ENCODE measurements at places on chromosomes 4 and X.

- no peak for DNase-seq
Measured at GRCh38 chr4:833731-834367, 7.9 kb upstream of the CPLX1 start.

- DNase-seq, result no peak
Measured at GRCh38 chr4:149095811-149096210, 653.6 kb upstream of the NR3C2 start.

DNA sequence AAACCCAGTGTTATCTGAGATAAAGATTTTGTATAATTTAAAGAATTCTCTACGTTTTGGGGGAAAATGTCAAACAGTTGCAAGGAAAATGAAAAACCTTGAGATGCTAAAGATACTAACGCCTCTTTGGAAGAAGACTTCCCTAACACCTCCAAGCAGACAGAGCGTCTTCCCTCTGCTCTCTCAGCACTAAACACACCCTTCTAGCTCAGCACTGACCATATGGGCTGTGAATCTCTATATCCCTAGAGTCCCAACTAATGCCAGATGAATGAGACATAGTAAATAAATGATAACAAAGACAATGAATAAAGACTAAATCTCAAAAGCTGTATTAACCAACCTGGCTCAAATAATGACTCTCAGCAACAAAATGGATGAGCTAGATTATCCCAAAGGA lies 13.3 kb downstream of the FUNDC1 start:
- no peak for DNase-seq

DNA sequence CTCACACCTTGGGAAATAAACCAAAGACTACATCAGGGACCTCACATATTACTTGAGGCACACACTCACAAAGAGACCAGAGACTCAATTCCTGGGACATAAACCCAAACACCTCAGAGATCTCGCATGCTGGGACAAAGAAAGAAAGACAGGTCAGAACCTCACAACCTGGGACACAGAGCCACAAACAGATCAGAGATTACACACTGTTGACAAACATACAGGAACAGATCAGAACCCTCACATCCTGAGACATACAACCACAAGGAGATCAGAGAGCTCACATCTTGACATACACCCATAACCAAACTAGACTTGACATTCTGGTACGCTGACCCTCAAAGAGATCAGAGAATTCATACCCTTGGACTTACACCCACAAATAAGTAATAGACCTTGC lies 17.3 kb downstream of the SUV39H1 start:
- DNase-seq, result no peak

- DNase-seq, result no peak
Measured at GRCh38 chrX:7950865-7951264, 23.7 kb upstream of the PNPLA4 start.

DNA sequence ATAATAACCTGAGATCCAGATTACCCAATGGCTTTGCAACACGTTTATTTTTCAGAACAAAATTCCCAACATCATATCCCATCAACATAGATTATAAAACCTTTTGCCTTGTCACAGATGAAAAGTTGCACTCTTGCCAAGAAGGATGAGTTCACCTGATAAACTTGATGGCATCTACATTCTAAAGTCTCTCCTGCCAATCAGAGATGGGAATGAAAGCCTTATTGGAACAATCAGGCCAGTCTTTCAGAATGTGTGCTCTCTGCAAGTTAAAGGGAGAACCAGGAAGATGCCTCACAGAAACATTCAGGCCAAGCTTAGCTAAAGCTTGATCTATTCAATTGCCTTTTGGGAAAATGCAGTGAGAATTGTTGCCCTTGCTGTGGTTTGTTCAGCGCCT lies 1.3 kb downstream of the LPAR4 start:
- DNase-seq, result no peak

GRCh38 chrX:148382983-148383382 lies 117.4 kb upstream of the AFF2 start:
- DNase-seq, result no peak

- no peak for DNase-seq
Measured at GRCh38 chrX:108072746-108073145, 18.6 kb downstream of the PSMD10 start.

- no peak for DNase-seq
Measured at GRCh38 chr4:122536001-122536400, 79.5 kb upstream of the IL2 start.

- no peak for DNase-seq
Measured at GRCh38 chr4:98630737-98631454, 27.5 kb downstream of the TSPAN5 start.

DNA sequence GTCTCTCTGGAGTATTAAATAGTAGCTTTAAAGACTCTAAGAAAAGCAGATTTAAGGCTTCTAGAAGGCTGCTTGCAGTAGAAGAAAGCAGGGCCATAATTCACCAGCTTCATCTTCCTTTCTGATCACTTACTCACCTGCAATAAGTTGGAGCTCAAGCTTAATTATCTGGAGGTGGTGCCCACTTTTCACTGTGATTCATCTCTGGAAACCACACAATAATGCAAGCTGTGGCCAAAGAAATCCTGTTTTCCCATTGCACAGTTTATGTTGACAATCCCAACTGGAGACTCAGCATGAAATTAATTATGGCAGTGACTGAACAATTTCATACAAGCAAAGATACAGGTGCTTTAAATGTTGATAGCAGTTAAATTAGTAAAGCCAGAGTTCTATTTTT lies 14.7 kb downstream of the CWH43 start:
- no peak for DNase-seq

GRCh38 chr4:152713951-152714705 lies 34.3 kb upstream of the TMEM154 start:
- DNase-seq, result no peak

DNA sequence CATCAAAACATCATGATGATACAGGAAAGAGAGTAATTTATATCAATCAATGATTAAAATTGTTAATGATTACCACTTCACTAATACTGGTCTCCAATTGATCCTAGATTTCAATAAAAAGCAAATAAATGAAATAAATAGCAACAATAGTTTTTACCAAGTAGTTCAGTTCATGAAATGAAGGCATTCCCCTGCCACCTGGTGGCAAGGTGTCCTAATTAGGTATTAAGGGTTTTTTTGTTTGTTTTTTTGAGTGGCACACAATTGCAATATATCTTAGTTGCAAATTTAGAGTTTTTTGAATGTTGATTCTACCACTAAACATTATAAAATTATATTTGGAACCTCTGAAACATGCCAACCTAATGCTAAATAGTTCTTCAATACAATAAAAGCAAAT lies 157.4 kb upstream of the PDE5A start:
- no peak for DNase-seq

GRCh38 chrX:74465424-74465823 lies 44.1 kb downstream of the SLC16A2 start:
- no peak for DNase-seq

GRCh38 chrX:70253377-70254062 lies 6.5 kb downstream of the P2RY4 start:
- no peak for DNase-seq

DNA sequence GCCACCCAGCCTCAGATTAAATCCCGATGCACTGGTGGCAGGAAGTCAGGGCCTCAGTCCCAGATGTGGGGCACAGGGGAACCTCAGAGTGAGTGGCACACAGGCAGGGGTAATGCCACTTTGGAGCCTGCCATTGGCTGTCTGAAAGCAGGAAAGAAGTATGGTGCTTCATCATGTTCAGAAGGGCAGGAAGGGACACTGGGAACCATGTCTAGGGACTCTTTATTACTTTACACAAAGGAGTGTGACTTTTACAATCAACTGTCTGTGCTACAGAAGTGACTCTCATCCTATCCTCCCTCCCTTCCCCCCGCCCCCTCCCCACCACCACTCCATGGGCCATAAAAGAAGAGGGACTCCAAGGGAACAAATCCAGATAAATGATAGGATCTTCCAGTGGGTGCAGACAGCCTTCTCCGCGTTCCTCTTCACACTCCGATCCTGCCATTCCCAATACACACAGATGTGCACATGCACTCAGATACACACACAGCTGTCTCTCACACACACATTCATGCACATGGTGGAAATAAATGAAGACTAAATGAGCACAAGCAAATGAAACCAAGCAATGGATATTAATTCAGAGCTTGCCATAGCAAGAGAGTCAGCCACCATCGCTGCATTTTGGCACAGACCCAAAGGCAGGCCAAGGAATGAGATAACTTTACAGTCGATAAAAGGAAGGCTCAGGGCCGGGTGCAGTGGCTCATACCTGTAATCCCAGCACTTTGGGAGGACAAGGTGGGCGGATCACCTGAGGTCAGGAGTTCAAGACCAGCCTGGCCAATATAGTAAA lies 2.5 kb upstream of the TMEM154 start:
- no peak for DNase-seq

GRCh38 chrX:151870602-151871001 lies 42.1 kb upstream of the MAGEA4 start:
- no peak for DNase-seq

GRCh38 chrX:103453655-103454054 lies 65.6 kb downstream of the RAB40A start:
- no peak for DNase-seq

- DNase-seq, result no peak
Measured at GRCh38 chrX:7202206-7202605, 54.3 kb upstream of the PUDP start.

GRCh38 chr4:84750260-84750959 lies 167.5 kb downstream of the CDS1 start:
- no peak for DNase-seq

DNA sequence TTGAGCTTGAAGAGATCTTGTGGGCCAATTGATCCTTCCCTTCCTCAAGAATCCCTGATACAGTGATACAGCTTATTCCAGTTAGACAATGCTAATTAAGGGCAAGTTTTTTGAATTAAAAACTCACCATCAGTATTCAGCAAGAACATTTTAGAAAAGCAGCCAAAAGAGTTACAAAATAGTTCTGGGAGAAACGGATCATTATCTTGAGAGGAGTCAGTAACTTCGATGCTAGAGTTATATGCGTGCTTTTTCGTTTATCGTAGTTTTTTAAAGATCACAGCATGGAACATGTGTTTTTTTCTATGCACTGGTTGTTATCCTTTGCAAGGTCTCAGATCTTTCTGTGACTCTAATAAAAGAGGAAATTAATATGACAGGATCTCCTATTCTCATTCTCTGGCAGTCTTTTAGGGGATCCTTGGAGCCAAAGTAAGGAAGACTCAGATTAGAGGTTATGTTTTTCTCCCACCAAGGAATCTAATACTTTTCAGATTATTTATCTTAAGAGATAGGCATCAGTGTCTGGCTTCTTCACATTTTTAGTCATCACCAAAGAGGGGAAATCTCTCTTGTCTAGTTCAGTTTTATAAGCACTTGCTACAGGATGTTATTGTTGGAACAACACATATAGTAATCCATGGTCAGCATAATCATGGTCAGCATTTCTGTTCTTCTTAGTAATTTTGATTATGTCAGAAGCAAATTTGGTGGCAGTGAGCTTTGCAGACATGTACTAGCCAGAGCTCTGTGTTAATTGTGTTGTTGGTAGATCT lies 109.7 kb downstream of the PDLIM5 start:
- DNase-seq, result no peak

GRCh38 chrX:15721911-15722310 lies 16.2 kb upstream of the CA5B start:
- DNase-seq, result no peak

DNA sequence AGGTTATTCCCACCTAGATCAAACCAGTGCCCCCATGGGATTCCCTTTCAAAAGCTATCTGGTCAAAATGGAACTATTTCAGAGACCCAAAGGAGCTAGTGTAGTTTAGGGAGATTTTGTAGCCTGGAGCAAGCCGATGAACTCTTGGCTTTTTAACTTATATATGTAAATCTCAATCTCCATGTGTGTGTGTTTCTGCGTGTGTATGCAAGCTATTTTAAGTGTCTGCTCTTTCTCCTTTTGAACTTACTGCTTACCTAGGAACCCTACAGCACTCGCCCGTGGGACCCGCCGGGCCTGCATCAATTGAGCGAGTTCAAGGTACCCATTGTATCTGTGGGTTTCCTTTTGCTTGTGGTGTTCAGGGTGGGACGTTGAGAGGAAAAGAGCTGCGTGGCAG lies 10.4 kb downstream of the CSTF2 start:
- no peak for DNase-seq

GRCh38 chr4:152024881-152025280 lies 264.1 kb upstream of the GATB start:
- DNase-seq, result no peak

GRCh38 chrX:132737743-132738142 lies 220.7 kb downstream of the HS6ST2 start:
- DNase-seq, result peak; percentile 12

DNA sequence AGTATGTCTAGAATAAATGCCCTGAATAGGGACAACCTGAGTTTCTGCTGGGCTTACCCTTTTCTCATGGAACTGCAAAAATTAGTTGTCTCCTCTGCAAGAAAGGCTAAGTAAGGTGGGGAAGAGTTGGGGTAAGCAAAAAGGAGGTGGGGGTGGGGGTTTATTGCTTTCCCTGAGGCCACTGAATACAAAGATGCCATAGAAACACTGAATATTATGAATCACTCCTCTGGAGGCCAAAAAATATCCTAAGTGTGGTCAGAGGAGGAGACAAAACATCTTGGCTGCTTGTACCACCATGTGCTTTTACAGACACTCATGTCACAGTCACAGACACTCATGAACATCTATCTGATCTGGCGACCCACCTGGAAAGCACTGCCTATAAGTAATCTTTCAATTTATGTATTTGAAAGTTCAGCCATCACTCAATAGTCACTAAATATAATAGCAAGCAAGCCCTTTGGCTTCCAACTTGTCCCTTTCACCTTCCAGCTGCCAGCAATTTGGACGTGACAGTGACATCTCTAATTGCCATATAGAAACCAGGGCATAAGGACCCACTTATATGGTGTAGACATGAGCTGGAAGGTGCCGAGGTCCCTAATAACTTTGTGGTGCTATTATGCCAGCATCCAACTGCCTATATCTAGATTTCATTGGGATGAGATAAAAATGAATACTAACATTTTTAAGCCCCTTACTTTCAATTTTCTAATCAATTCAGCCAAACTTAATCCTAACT lies 122.7 kb upstream of the CBR4 start:
- no peak for DNase-seq

- DNase-seq, result no peak
Measured at GRCh38 chrX:139113708-139114107, 402.2 kb upstream of the FGF13 start.

GRCh38 chr4:47349326-47349725 lies 114.2 kb downstream of the COMMD8 start:
- no peak for DNase-seq

GRCh38 chrX:25721564-25721963 lies 416.6 kb upstream of the MAGEB18 start:
- DNase-seq, result no peak

GRCh38 chr4:124212815-124213630 lies 499.5 kb downstream of the ANKRD50 start:
- DNase-seq, result no peak

DNA sequence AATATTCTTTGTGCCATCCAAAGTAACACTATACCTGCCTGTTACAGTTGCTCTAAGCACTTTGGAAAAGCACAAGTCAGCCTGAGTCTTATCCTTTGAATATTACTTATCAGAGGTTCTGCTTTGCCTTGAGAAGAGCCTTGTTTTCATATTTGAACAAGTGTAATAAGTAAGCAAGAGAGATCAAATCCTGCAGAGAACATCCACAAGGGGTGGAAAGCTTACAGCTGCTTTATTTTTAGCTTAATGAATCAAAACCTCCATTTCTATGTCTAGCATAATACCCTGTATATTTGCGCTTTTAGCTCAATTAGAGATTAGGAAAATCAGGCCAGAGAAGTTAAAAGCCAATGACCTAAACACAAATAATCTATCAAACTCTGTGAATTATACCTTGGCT lies 139.8 kb downstream of the CDS1 start:
- DNase-seq, result no peak

GRCh38 chrX:72037601-72038000 lies 94.1 kb downstream of the RTL5 start:
- DNase-seq, result no peak

- DNase-seq, result no peak
Measured at GRCh38 chrX:151031391-151031975, 48.3 kb downstream of the HMGB3 start.
